NCI-H146 (cell line): ENCODE measurements at places on chromosomes 7 and 10.

DNA sequence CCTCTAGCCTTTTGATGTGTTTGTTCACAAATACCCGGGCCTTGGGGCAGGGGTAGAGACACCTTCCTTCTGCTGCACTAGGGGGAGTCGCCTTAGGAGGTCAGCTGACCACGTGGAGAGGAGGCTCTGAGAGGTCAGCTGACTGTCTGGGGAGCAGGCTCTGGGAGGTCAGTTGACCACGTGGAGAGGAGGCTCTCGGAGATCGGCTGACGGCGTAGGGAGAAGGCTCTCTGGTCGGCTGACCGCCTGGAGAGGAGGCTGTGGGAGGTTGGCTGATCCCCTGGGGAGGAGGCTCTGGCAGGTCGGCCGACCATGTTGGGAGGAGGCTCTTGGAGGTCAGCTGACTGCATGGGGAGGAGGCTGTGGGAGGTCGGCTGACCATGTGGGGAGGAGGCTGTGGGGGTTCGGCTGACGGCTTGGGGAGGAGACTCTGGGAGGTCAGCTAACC lies 59.6 kb upstream of the LYZL1 start:
- DNase-seq, result no peak

DNA sequence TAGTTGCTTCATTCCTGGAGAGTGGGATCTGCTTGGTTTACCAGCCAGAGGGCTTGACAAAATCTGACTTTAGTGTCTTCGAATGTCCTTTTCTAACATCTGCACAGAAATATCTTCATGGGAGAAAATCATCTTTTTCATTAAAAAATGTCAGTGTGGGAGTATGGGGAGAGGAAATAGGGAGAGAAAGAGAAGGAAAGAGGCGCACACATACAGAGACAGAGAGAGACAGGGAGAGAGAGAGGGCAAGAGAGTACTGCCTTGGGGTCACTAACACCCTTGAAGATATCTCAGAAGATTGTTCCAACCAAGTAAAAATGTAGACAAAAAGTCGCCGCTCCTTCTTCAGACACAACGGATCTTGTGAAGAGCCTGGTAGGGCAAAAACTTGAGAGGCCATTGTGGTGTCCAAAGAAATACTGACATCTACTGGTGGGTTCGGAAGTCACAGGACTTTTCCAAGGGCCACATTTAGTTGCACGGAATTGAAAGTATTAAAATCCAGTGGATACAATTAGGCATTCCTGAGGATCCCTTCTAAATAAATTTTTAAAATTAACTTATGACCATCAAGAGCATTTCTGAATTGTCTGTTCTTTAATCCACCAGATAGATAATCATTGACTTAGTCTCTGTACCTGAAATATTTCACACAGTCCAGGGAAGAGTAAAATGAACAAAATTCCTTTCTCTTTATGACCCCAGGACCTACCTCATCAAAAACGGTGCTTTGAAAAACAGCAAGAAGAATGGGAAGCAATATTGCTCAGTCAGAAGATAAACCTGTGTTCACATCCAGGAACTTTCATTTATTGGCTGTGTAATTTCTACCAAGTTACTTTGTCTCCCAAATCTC lies 29.7 kb downstream of the VIM start:
- peak; percentile 64 for DNase-seq

DNA sequence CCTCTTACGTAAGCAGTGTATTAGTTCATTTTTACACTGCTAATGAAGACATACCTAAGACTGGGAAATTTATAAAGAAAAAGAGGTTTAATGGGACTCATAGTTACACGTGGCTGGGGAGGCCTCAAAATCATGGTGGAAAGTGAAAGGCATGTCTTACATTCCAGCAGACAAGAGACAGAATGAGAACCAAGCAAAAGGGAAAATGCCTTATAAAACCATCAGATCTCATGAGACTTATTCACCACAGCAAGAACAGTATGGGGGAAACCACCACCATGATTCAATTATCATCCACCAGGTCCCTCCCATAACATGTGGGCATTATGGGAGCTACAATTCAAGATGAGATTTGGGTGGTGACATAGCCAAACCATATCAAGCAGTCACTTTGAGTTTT lies 126.3 kb upstream of the CXCL12 start:
- DNase-seq, result no peak

DNA sequence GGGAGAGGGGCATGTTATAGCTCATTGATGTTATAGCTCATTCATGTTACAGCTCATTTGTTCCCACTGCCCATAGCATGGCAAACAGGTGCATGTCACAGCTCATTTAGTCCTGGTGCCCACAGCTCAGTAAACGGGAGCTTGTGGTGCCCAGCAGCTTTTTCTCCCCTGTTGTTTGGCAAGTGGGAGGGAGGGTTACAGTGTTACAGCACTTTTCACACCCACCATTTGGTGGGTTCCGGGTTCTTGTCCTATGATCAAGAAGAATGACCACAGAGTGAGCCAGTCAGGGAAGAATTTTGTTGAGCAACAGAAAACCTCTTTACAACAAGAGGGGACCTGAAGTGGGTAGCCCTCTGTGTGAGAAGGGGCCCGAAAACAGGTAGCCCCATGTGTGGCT lies 162.8 kb upstream of the CSTF2T start:
- no peak for DNase-seq

GRCh38 chr10:91590142-91590903 lies 42.5 kb downstream of the PPP1R3C start:
- DNase-seq, result peak; percentile 12

- no peak for DNase-seq
Measured at GRCh38 chr7:70935854-70936253, 196.1 kb upstream of the GALNT17 start.

GRCh38 chr10:112687647-112688046 lies 240.6 kb downstream of the VTI1A start:
- DNase-seq, result no peak

DNA sequence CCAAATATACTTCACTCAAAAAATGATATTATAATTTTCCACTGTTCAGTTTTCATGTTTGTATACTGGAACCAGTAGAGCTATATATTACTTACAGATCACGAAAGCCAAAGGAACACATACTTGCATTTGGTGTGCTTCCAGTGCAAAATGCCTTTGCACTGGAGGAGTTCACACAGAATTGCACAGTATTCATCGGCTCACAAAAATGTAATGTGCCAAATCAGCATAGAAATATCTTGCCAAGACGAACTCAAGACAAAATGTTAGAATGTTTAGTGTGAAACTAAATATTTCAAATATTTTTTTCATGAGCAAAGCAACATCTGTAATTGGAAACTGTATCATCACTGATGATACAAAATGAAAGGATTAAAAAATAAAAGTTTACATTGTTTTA lies 646.2 kb upstream of the SEMA3D start:
- DNase-seq, result no peak

GRCh38 chr7:74717889-74718288 lies 55.9 kb upstream of the NCF1 start:
- DNase-seq, result no peak

- DNase-seq, result no peak
Measured at GRCh38 chr7:39686261-39686924, 63.0 kb downstream of the RALA start.

DNA sequence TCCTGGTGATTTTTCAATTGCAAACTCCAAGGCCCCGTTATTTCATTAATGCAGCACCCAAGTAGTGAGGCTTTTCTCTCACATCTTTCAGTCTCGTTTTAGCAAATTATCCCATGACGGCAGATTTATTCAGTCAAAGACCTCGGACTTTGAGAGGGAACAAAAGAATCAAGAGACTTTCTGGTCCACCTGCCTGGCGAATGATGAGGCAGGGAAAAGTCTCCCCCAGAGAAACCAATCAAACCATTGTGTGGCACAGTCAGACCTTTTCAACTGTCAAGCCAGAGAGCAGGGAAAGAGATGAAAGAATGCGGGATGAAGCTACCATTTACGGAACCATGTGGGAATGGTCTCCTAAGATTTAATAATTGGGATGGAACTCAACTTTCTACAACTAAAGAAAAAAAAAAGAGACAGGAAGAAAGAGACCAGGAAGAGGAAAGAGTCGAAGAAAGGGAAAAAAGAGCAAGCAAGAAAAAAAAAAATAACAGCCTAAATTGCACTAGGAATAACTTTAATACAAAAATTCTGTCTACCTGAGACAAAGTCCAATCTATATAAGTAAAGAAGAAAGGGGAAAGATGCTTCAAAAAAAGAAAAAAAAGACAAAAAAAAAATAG lies 22.8 kb downstream of the GLI3 start:
- no peak for DNase-seq

DNA sequence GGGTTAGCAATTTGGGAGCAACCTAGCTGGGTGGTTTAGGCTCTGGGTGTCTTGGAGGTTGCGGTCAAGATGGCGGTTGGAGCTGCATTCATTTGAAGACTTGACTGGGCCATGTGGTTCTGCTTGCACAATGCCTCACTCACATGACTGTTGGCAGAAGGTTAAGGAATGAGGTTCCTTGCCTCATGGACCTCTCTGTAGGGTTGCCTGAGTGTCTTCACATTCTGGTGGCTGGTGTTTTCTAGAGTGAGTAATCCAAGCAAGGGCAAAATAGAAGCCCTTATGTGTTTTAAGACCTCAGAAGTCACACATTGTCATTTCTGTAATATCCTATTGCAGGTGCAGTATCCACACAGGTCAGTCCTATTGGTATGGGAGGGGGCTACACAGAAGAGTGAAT lies 52.0 kb downstream of the CDK14 start:
- no peak for DNase-seq

- DNase-seq, result peak; percentile 6
Measured at GRCh38 chr10:133100706-133101415, 13.1 kb downstream of the ADGRA1 start.

GRCh38 chr7:106655703-106656498 lies 5.1 kb downstream of the CCDC71L start:
- no peak for DNase-seq

DNA sequence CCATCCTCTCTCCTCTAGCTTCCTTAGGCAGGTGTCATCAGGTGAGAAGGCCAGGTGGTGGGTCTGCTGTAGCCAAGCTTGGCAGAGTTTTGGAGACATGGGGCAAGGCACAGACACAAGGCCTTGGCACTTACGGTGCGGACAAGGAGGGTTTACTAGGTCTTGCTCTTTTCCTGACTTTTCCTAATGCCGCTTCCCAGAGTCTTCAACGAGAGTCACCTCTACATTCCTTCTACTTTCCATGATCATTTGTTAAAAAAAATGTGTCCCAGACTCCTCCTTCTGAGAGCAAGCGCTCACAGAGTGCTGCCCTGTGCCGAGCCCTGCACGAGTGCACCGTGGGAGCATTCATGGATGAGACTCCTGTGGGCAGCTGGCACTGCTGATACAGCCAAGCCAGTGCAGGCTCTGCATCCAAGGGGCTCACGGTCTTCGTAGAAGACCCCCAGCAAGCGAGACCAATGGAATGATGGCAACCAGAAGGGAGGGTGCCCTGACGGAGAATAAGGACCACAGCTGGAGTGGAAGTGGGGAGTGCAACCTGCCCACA lies 243.0 kb upstream of the MKI67 start:
- DNase-seq, result no peak

- no peak for DNase-seq
Measured at GRCh38 chr10:114652402-114653368, 5.4 kb downstream of the ABLIM1 start.

GRCh38 chr10:63697956-63698786 lies 177.0 kb downstream of the REEP3 start:
- no peak for DNase-seq

GRCh38 chr7:25842201-25842733 lies 309.7 kb upstream of the NFE2L3 start:
- peak; percentile 70 for DNase-seq

GRCh38 chr10:104777086-104777799 lies 136.2 kb downstream of the SORCS3 start:
- DNase-seq, result peak; percentile 28

DNA sequence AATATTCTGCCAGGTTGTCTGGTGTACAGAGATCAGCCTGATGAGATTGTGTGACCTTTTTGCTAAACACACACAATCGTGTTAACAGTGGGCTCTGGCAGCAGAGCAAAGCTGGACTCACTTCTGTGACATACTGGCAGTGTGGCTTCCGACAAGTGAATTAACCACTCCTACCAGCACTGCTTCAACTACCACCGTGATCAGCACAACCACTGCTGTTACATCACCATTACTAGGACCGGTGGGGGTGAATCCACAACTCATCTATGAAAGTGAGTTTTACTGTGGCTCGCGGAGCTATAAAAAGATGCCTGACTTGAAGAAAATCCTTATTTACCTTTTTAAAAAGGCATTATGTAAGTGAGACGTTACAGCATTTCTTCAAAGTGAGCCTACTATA lies 135.6 kb downstream of the WDR37 start:
- no peak for DNase-seq

DNA sequence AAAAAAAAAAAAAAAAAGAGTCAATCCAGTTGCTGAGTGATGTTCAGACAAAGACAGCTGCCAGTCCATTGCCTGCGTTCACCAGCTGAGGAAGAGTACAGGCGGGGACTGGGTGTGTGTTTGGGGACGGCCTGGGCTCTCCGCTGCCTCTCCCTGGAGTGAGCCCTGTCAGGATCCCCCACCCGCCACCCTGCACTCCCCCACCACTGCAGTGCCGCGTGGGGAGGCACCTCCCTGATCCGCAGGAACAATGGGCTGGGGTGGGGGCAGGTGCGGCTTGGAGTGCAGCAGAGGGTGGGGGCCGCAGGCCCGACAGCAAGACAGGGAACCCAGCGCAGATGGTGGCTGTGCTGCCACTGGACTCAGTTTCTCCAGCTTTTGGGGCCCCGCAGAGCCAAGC lies 1.4 kb downstream of the HSPA12A start:
- no peak for DNase-seq

GRCh38 chr7:144776447-144776846 lies 59.4 kb downstream of the TPK1 start:
- no peak for DNase-seq

DNA sequence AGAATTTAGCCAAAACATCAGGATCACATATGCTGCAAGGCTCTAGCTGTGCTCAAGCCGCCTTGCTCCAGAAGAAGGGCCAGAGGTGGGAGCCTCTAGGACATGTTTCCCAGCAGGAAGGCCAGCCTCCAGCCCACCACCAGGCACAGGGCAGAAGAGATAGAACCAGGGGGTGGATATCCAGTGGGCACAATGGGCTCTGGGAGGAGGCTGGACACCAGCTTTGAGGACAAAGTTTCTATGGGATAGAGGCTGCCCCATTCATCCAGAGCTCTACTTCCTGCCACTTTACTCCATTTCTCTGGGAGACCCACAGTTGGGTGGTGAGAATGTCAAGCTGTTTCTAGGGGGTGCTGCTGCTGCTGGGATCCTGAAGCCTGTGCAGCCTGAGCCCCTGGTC lies 77.1 kb downstream of the ARHGAP22 start:
- no peak for DNase-seq

DNA sequence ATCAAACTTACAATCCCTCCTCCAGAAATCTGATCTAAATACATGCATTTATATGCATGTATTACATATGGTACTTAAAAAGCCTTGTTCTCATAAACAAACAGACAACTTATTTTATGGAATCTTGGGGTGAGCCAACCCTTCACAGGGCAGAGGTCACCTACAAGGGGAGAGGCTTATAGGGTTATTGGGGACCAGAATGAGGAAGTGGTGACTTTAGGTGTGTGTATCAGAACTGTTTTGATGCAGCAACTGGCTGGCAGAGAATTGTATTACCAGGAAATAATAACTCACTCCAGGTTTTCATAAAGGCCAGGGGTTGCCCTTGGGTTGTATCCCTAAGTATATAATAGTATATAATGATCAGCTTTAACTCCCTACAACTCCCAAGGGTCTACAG lies 91.1 kb downstream of the SVIL start:
- no peak for DNase-seq
